ENCODE measurements at places on chromosomes 1 and 21.

- DNase-seq: no peak
These were observed 913.5 kb downstream of the MRPL39 start for GRCh38 chr21:24693779-24694178.

GRCh38 chr1:156858555-156858956 lies 361 bp downstream of the INSRR start:
- no peak for DNase-seq

DNA sequence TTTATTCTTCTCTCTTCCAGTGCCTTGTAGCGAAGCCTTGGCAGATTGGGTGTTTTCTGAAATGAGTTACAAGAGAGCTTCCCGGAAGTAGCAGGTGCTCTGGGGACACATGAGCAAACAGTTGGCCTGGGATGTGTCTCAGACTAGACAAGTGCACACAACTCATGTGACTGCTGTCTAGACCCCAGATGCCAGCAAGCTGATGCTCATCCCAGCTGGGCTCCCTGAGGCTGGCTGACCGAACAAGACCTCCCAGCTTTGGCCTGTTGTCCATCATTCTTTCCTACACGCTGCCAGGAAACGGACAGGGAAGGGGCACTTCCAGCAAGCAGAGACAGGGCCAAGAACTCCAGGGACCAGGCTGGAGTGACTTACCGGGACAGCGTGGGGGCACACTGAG lies 18.7 kb upstream of the CSF1 start:
- DNase-seq: no peak

- DNase-seq: no peak
These were observed 235.0 kb upstream of the NFIA start for GRCh38 chr1:60847391-60847790.

DNA sequence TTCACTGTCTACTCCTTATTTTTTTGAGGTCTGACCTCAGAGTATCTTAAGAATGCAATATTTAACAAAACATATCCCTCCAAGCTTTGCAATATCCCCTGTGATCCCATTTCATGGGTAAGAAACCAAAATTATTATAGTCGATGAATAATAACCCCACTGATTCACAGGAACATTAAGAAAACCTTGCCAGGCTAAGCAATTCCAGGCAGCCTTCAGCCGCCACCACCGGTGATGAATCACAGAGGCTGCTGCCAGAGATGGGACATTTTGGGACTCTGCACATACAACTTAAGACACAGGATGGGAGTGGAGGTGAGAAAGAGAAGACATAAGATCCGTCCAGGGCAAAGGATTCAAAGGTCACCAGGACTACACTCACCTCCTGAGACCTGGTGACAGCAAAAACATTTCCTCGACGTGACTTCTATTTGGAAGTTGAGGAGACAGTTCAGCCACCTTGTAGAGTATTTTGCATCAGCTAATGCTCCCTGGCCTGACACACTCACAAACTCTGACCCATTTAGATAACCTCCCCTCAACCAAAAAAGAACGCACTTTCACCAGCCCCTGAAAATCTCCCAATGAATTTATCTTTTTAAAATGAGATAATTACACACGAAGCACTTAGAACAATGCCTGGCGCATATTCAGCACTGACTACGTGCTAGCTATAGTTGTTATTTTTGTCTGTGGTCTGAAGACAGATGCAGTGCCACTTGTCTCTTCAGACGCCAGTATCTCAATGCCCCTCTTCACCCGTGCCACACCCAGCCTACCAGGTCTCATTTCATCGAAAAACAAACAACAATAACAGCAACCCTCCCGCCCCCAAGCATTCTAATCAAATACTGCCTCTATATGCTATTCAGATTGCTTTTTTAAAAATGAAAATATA lies 17.8 kb upstream of the OVAAL start:
- no peak for DNase-seq

DNA sequence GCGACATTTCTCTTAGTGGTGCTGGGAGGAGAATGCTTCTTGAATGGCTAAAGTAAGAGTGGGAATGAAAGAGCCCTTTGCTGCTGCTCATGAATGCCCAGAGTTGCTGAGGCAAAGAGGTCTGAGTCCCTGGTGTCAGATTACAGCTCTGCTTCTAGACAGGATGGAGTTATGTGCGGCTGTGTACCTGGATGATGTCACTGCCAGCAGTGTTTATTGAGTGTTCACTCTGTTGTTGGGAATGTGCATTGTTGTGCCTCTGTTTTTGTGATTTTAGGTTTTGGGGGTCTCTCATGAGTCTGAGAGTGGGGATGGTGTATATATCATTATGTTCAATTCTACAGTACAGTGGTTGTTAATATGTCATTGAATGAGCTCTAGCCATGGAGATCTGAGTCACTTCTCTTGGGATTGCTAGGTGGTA lies 2.7 kb downstream of the CDC14A start:
- no peak for DNase-seq

- DNase-seq: no peak
These were observed 78.6 kb downstream of the TIAM1 start for GRCh38 chr21:31265366-31266013.

DNA sequence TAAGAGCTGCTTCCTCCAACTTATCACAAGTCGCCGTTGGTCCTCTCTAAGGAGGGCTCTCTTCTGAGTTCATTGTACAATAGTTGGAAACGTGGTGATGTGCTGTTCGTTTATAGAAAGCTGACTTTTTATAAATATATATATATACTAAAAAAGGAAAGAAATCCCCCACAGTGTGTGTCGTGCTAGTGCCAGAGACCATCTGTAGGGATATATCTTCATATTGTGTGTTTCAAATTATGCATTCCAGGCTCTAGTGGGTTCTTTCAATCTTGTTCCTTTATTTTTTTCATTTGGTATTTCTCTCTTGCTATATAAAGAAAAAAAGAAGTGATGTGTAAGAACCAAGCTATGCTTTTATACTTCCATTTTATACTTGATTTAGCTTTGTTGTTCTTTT lies 111.8 kb downstream of the TAS1R2 start:
- DNase-seq: no peak

DNA sequence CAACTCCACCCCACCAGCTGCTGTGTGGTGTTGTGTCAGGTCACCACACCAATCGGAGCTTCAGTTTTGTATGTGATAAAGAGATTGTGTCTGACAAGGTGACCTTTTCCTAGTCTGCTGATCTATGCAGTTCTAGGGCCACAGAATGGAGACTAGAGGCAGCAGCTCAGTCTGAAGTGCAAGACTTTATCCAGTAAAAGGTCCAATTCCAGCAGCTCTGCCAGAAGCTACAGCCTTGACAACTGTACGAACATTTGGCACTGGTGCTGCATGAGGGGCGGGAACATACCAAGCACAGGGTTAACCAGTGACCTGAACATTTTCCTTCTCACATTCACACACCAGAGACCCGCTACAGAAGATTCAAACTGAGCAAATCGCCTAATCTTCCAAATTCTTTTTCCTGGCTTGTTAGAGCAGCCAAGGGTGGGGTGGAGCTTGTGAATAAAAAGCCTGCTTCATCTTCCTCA lies 9.3 kb downstream of the FMO1 start:
- no peak for DNase-seq

- no peak for DNase-seq
These were observed 88.0 kb upstream of the ZBTB40 start for GRCh38 chr1:22363403-22364325.

DNA sequence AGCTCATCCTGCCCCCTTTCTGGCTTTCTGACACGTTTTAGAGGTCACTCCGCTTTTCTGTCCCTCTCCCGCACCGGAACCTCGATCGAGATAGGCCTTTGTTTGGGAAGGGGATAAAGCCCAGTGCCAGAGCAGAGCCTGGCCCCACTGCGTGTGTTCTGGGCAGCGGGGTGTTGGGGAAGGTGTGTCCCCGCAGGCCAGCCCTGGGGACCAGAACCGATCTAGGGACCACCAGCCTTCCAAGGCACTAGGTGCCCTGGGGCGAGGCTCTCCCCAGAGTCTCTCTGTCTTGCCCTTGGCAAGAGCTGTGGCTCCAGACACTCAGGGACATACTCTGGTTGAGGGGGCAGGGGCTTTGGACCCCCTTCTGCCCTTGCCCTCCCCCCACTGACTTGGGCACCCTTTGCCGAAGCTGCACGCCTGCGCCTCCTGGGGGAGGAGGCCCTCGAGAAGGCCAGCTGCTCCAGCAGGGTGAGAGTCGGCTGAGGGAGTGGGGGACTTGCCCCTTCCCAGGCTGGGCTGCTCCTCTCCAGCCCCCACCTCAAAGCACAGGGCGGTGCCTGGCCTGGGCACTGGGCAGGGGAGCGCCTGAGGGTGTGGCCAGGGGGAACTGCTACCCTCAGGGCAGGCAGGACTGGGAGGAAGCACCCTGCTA lies 16.4 kb downstream of the PRXL2B start:
- no peak for DNase-seq

DNA sequence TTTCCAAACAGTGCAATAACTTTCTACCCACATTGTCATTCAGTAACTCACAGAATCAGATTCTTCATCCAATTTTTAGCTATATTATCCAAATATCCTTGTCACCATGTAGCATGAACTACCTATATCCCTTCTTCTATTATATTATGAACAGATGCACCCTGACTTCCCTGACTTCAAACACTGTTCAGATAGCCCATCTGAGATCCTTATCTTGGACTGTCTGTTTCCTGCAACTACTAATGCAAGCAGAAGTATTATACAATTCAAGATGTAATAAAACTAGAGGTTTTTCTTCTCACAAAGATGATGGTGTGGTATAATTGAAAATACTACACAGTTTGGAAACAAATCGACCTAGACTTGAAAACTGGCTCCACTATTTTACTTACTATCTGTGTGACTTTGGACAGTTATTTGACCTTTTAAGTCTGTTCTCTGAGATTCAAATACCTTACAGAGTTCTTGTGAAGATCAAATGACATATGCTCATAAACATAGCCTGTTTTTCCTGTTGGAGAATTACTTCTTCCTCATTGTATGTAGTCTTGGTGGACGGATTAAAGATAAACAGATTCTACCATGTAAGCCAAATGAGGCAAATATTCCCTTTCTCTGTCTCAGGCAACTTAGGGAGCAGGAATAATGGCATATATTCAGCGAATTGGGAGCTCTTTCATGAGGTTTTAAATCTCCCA lies 407.9 kb upstream of the ZRANB2 start:
- DNase-seq: no peak

GRCh38 chr1:29879217-29879616 lies 642.9 kb downstream of the PTPRU start:
- DNase-seq: no peak

DNA sequence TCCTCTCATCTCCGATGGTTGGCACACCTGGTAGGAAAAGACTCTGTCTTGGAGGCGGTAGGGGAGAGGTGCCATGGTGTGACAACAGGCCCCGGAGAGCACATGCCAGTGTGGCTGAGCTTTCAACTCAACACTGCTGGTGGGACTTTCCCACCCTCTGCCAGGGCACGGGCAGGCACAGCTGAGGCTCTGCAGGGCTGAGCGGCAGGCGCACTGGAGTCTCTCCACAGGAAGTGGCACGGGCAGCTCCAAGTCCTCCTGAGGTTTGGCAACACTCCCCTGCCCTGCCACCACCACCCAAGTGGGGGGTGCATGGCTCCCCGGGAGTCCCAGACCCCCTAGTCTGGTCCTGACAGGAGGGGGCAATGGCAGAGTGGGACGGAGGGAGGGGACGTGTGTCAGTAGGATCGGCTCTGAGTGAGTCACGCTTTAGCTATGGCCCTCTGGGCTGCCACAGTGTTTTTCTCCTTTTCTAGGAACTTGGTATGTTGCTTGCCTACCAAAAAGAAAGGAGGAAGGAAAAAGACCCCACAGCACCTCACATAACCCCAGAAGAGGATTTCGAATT lies 27.3 kb upstream of the EVA1B start:
- no peak for DNase-seq

DNA sequence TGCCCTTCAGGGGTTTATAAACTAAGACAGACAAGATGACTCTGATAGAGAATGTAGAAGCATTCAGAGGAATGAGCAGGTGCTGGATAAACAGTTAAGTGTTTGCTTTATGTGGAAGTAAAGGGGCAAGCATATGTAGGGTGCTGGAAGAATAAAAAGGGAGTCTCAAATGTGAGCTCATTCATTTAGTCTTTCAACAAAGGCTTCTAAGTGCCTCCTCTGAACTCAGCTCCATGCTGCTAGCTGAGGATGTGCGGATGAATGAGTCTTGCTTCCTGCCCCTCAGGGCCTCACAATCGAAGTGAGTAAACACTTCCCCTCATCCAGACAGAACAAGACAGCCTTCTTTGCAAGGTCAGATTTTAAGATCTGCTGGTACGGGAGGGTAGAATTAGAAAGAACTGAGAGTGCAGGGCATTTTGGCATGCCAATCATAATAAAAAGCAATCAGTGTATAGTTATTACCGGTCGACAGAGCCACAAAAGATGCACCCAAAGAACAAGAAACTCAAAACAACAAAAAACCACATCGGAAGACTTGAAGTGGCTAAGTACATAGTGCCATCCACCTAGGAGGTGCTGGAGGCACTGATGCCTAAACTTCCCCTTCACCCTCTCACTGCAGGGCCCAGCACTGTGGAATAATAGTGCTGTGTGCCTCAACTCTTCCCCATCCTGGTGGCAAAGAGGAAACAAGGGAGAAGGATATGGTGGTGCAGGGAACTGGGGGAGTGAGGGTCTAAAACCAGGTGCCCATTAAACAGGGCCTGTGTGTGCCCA lies 69.8 kb downstream of the TNR start:
- no peak for DNase-seq

DNA sequence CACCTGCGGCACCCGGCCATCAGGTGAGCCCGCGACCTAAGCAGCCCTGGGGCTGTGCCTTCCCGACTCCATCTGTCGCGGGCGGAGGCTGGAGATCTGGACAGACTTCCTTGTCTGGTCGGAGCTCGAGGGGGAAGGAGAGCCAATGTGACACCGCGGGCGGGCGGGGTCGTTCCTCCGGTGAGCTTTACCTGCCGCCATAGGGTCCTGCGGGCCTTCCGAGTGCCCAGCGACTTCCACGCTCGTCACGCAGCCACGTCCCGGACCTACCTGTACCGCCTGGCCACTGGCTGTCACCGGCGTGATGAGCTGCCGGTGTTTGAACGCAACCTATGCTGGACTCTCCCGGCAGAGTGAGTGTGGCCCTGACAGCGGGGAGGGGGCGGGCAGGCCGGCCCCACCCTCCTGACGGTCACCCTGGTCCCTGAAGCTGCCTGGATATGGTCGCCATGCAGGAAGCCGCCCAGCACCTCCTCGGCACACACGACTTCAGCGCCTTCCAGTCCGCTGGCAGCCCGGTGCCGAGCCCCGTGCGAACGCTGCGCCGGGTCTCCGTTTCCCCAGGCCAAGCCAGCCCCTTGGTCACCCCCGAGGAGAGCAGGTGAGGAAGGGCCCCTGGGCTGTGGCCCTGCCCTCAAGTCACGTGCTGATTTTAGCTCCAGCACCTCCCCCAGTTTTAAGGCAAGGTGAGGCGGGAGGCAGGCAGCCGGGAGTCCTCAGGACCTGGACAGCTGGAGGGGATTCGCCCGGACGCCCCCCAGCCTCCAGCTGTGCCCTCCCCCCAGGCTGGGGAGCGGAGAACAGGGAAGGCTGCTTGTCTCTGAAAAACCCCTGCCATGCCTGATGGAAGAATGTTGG lies 1.1 kb downstream of the PUSL1 start:
- DNase-seq: no peak

DNA sequence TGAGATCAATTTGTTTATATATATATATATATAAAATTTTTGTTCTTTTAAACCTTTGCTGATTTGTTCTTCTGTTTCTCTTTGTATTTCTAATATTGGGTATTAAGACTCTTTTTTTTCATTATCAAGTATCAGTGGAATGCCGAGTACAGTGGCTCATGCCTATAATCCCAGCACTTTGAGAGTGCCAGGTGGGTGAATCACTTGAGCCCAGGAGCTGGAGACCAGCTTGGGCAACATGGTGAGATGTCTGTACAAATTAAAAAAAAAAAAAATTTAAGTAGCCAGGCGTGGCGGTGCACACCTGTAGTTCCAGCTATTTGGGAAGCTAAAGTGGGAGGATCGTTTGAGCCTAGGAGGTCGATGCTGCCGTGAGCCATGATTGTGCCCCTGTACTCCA lies 67.1 kb downstream of the MAST2 start:
- DNase-seq: no peak

- DNase-seq: no peak
These were observed 283.6 kb downstream of the NPHP4 start for GRCh38 chr1:5708346-5709245.
